ENCODE measurements at places on chromosomes 13 and 19. TPM values are rescaled to one million over a fixed set of nuclear protein-coding genes. Genes with fewer than 3 reads are reported as not detected.

Gene TNNI3
- total RNA-seq = 9.2 TPM

Gene IGFL1
- 2.5 TPM for total RNA-seq

Gene GIPR
- total RNA-seq = 1.7 TPM

Gene LRRC8E
- 5.7 TPM for total RNA-seq

Gene PRRG2
- total RNA-seq = 0.81 TPM

Gene CEACAM16
- total RNA-seq = 0.24 TPM

Gene ZNF724
- 0.68 TPM for total RNA-seq

Gene SSC5D
- 0.45 TPM for total RNA-seq

Gene CYP2A7
- not detected for total RNA-seq

Gene MCF2L
- total RNA-seq = 0.48 TPM

Data from A549 treated with CORT108297 at 1 μM for 4 hours (cell line).